ENCODE measurements at places on chromosomes 16 and 17.
A peak's percentile ranks its signal among the peaks of the same experiment; 100 is the strongest.

- no peak for DNase-seq
These were observed 14.8 kb downstream of the TRARG1 start for GRCh38 chr17:1294157-1294717.

GRCh38 chr17:18980682-18981334, 23.8 kb downstream of the FAM83G start:
- peak; percentile 74 for DNase-seq

DNA sequence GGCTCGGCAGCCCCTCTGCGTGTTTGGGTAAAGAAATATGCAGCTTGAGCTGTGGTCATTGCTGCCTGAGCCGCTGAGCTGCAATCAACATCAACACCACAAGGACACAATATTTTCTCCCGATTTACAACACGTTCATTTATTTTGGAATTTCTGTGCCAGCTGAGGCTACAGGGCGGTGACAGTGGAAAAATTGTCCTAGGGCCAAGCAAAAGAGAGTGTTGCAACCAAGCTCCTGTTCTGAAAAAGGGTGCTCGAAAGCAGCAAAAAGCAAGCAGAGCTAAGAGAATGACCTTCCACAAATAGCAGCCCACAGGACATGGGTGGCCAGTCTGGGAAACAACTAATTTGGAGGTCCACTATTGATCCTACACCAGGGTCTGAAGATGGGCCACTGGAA, 35.4 kb upstream of the NOG start:
- no peak for DNase-seq

- peak; percentile 98 for DNase-seq
These were observed 15.6 kb downstream of the TLE7 start for GRCh38 chr16:71426069-71426879.

Data from endodermal cell (in vitro differentiated cells).